ENCODE measurements at places on chromosomes 11 and 22.

DNA sequence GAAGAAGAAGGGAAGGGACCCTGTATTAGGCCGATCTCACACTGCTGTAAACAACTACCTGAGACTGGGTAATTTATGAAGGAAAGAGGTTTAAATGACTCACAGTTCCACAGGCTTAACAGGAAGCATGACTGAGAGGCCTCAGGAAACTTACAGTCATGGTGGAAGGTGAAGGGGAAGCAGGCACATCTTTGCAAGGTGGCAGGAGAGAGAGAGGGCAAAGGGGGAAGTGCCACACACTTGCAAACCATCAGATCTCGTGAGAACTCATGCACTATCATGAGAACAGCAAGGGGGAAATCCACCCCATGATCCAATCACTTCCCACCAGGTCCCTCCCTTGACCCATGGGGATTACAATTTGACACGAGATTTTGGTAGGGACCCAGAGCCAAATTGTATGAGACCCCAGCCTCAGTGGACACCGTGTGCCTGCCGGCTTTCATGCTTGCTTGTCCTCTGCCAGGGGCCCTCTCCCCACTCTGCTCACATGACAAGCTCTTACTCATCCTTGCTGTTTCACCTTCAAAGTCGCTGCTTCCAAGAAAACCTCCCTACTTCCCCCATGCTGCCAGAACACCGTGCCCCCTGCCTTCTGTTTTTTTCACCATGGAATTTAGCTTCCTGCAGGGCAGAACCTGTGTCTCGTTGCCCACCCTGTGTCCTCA, 23.3 kb upstream of the PPFIA1 start:
- DNase-seq: no peak

- DNase-seq: no peak
These were observed 44.7 kb upstream of the MTMR2 start for GRCh38 chr11:95968585-95968984.

- DNase-seq: peak; percentile 90
These were observed 53.8 kb downstream of the ST14 start for GRCh38 chr11:130213143-130213978.

- no peak for DNase-seq
These were observed 26.4 kb downstream of the KCTD17 start for GRCh38 chr22:37077802-37078448.

GRCh38 chr22:43230971-43231723, 44.2 kb upstream of the TTLL12 start:
- no peak for DNase-seq

GRCh38 chr22:27982630-27983180, 63.6 kb upstream of the PITPNB start:
- no peak for DNase-seq

GRCh38 chr11:104199053-104199452, 35.1 kb upstream of the PDGFD start:
- no peak for DNase-seq
